Activated effector memory CD4-positive, alpha-beta T cell treated with Interleukin-2 at 50 U/mL for 16 hours (primary cell): ENCODE measurements at places on chromosomes 5 and 9.

DNA sequence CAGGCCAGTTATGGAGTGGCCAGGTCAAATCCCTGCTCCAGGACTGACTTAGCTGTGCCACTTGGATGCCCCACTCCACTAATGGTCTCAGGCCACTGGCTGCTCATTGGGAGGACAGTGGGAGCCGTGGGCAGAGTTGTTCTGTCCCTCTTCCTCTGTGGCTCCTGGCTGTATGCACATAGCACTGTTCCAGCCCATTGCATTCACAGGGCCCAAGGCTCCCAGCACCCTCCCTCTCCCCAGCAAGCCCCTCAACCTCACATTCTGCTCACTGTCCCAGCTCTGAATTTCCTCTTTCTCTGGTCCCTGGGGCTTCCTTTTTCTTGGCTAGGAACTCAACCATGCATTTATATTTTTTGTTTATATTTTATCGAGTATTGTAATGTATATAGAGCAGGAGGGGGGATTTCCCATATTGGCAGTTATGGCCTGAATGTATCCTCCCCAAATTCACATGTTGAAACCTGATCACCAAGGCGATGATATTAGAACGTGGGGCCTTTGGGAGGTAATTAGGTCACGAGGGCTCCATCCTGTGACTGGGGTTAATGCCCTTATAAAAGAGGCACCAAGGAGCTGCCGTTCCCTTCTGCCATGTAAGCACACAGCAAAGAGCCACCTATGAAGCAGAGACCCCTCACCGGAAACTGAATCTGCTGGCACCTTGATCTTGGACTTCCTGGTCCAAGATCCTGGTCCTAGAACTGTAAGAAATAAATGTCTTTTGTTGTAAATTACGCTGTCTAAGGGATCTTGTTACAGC, 17.0 kb upstream of the MVB12B start:
- no peak for DNase-seq

DNA sequence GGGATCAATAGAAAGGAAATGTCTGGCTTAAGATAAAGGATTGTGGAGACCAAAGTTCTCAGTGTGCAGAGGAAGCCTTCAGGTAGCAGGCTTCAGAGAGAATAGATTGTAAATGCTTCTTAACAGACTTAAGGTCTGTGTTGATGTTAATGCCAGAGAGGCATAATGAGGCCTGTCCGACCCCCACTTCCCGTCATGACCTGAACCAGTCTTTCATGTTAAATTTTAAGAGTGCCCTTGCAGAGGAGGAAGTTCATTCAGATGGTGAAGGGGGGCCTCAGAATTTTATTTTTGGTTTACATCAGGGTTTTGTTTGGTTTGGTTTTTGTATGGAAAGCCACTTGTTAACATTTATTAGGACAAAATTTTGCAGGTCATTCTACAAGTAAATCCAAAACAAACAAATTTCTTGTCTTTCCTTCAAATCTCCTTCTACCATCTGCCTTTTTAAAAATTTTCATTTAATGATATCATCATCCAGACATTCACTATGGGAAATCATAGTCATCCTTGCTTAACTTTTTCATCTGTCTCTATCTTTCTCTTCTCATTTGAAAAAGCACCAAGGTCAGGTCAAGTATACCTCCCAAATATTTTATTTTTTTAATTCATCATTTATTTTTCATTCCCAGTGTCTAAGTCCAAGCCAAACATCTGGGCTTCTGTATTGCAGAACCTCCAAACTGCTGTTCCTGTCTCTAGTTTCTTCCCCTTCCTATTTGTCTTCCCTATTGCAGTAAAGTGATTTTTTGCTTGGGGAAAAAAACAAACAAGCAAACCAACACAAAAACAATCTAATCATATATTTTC, 6.9 kb upstream of the ABCA1 start:
- no peak for DNase-seq

DNA sequence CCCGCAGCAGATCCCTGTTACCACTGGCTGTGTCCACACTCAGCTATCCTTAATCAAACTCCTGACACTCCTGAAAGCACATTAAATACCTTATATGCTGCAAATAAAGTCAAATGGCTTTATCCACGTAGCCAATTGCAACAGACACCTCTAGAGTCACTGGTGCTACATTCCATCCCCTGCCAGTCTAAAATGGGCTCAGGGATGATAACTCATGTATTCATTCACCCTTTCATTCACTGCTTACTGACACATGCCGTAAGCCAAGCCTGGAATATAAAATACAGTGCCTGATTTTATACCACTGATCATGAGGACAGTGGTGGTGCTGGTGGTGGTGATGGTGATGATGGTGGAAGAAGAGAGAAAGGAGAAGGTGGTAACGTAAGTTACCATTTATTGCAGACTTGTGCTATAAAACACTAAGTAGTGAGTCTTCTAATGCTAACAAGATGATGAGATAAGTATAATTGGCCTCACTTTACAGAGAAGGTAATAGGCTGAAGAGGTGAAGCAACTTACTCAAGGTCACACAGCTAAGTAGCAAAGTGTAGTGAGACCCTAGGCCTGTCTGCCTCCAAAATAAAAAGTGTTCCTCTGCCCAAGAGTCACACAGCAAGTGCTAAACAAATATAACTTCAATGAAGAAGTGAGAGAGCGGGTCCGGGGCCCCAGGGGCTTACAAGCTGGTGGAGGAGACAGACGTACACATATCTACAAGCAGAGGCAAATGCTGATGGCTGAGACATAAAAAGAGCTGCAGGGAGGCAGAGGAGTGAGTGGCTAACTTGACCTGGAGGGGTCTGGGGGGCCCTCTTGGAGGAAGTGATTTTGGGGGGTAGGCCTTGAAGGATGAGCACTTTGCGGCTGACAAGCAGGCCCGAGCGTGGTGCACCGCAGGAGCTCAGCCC, 1.2 kb downstream of the TTLL11 start:
- no peak for DNase-seq

DNA sequence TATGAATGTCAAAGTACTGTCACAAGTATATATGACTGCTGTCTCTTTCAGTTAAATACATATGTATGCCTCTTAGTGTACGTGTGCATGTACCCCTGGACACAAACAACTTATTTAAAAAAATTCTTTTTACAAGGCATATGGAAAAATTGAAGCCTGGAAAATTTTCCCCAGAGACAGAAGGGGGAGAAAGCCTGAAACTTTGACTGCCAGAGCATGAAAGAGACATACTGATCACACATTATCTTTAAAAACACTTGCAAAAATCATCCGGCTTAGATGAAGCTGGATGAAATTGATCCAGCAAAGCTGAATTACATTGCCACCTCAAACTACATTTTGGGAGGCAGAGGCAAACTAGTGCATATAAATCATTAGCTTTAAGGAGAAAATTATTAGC, 88.0 kb upstream of the NFIB start:
- DNase-seq = no peak

DNA sequence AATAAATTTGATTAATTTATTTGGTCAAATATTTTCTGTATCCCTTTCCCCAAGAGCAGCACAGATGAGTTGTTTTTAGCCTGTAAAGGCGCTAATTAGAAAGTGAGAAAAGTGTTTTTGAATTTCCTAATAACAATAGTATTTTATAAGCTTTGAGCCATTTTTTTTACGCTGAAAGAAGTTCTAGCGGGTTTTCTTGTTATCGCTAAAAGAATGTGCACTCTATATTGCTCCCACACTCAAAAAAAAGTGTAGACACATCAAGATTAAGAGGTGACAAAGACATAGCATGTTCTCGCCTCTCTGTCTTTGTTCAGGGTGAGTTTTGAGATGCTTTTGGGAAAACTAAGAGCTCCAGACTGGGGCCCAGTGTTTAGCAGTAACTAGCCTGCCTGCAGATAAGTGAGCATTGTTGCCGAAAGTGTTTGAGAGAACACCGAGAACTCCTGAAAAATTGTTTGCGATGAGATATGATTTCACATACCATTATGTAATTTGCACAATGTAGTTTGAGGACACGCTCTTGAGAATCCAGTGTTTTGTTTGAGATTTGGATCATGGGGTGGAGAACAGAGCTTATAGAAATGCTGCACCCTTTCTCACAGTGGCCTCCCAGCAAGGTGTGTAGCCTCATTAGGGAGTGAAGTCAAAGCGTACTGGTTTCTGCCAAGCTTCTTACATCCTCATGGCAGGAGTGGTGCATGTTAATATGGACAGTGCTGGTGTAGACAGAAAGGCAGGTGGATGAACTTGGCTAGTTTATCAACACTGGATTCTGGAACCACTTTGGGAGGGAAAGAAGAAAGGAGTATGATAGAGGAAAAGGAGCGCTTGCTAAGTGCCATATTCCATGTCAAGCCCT, 1.5 kb downstream of the F2R start:
- DNase-seq = no peak

DNA sequence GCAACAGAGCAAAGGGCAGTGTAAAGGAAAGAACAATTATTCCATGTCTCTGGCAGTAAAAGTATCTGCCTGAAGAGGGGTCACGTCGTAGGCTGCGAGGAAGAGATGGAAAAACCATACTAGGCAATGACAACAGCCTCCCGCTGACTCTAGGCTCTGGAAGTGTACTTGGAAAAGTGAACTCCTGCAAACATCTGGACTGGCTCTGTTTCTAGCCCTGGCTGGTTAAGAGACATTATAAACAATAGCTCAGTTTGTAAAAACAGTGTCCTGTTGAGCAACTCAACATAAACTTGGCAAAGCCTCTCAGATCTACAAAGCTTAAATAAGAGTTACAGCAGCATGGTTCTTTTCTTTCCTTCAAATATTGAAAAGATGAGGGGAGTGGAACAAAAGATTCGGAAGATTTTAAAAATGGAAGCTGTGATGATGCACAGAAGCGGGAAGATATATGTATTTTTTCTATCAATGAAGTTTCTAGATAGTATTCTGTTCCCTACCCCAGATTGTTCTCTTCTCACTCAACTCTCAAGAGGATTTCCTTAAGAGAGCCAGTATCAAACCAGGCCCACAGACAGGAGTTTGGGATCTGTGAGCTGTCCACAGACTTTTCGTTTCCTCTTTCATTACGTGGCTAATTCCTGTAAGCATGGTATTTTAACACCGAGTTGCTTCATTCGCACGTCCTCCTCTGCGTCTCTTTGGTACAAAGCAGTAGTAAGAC, 79.4 kb downstream of the SPTLC1 start:
- no peak for DNase-seq
